NCI-H748 treated with DMSO at 0.1 percent for 48 hours (cell line): ENCODE measurements at places on chromosomes 7 and 10.

GRCh38 chr10:12564173-12564572 lies 214.8 kb downstream of the CAMK1D start:
- no peak for DNase-seq

DNA sequence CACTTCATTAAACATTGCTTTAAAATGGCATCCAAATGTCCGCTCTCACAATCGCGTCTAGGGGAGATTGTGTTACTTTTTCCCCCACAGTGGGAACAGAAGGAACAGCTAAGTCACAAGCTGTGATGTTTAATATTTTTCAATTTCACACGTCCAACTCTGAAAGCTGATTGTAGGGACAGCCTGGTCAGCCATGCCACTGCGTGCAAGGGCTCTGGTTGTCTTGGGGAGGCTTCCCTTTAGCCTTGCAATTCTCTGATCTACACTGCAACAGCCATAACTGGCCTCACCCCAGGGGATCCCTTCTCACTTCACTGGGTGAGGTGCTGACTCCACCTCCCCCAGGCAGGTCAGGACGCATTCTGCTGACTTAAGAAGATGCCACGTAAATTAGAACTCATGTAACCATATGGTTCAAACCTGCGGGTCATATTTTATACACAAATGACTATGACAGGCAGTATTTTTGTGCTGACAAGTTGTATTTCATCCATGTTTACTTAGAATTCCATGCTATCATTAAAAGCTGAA lies 425.2 kb upstream of the NFE2L3 start:
- DNase-seq: no peak

DNA sequence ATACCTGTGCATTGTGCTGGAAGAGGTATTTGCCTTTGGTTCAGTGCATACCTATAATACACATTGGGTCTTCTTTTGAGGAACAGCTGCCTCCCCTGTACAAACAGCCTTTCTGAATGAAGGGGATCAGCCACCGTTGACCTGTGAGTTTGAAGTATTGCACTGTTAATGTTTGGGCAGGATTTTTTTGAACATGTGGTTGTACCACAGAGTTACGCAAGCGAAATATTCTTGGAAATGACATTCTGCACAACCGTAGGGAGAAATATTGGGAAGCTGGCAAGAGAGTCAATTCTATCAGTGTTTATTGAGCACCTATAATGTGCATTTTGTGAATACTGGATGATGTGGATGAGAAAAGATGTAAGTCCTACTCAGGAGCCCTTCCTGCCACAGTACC lies 270.6 kb downstream of the AUTS2 start:
- no peak for DNase-seq

DNA sequence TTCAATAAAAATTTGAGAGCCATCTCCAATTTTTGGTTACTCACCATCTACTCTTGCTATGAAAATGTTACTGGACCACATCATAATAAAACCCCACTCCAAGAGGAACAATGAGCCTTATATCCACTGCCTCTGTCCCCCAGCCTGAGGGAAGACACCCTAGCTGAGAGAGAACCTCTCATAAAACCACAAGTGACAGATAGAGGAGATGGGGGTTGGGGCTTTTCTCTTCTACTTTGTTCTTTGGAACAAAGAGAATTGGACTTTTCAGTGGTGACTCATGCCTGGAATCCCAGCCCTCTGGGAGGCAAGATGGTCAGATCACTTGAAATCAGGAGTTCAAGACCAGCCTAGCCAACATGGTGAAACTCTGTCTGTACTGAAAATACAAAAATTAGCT lies 27.6 kb upstream of the TAS2R16 start:
- no peak for DNase-seq

DNA sequence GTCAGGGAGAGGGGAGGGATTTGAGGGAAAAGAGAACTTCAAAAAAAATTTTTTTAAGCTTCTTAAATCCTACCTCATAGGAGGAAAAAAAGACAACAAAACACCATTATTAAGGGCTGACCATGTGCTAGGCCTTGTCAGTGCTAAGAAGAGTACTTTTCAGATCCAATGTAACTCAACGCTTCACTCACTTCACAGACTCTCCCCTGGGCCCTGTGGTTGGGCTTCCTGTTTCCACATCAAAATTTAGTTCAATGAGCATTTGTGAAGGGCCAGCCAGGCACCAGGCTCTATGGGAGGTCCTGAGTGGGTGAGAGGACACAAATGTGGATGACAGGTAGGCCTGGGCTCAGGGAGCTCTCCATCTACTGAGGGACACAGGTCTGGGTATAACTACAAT lies 249.8 kb downstream of the PTEN start:
- no peak for DNase-seq

- peak; percentile 54 for DNase-seq
Observed at GRCh38 chr7:24478137-24478655, 95.1 kb upstream of the PALS2 start.

GRCh38 chr10:44459671-44460070 lies 74.8 kb upstream of the CXCL12 start:
- no peak for DNase-seq

DNA sequence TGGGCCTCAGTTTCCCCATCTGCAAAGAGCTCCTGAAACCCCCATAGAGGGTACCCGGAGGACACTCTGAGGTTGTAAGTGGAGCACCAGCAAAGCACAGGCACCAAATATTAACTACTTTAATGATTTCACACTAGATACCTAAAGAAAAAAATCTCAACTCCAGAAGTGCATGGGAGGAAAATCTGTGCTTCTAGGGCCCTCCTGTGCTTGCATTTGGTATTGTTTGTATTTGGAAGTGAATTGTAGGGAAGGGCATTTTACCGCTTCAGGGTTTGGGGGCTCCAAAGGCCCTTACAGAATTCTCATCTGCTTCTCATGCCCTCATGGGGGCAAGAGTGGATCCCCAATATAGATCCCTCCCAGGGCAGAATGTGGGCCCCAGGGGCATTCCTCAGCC lies 22.4 kb upstream of the DRGX start:
- DNase-seq: no peak

DNA sequence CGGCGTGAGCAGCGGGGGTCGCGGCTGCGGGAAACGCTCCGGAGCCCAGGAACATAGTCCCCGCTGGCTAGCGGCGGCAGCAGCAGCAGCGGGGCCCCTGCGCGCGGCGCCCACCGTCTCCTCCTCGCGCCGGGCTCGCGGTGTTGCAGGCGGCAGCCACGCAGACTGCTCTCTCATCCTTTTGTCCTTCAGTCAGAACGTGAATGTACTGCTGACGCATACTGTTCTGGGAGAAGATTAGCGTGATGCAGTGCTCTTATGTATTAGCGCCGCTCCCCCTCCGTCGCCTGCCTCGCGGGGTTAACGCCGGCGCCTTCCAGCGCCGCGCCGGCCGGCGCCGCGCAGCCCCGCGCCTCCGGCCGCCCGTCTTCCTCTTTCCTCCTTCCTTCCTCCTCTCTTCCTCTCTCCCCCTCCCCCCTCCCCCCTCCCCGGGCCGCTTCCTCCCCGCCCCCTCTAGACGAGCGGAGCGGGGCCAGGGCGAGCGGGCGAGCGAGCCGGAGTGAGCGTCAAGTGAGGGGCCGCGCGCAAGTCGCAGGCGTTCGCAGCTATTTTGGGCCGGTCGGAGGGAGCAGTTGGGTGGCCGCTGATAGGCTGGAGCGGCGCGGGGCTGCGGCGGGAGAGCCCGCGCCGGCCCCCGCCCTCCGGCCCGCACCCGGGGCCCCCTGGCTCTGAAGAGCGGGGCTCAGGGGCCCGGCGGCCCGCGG lies 816 bp upstream of the LRRC4 start:
- DNase-seq: peak; percentile 43

- no peak for DNase-seq
Observed at GRCh38 chr10:119862524-119862923, 10.1 kb downstream of the MCMBP start.

GRCh38 chr7:99094401-99094800 lies 49.5 kb downstream of the SMURF1 start:
- no peak for DNase-seq

DNA sequence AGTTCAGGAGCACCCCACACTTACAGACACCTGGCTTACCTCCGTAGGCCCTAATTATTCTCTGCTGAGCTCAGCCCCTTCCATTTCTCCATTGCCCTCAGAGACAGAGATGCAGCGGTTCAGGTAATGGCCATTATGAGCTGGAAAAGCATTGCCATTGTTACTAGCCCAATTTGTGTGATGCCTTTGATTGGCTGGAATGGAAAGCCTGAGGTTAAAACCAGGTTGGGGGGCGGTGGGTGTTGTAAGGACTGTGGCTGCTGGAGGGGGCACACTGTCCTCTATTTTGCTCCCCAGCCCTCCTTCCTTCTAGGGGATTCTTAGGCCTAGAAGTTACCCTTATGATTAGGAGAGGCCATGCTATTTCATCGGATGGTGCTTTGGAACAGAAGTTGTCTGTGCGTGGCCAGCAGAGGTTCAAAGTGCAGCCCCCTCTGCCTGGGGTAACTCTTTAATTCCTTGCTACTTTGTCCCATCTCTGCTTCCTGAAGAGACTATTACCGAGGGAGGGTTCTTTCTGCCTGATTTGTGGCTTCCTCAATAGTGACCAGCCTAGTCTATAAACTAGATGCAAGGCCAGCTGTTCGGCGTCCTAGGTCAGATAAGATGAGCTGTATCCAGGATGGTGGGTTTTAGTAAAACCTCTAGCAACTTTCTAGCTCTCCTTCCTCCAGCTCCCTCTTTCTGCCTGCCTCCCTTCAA lies 14.2 kb upstream of the ACSL5 start:
- DNase-seq: no peak

- DNase-seq: no peak
Observed at GRCh38 chr10:121595806-121596688, 2.2 kb downstream of the FGFR2 start.

DNA sequence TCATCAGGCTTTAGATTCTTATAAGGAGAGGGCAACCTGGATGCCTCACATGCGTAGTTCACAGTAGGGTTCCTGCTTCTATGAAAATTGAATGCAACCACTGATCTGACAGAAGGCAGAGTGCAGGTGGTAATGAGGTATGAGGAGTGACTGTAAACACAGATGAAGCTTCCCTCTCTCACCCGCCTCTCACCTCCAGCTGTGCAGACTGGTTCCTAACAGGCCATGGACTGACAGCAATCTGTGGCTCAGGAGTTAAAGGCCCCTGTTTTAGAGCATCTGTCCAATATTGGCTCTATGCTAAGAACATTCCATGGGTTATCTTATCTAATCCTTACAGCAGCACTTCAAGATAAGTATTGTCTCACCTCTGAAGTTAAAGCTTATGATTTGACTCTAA lies 213.5 kb upstream of the NRP1 start:
- DNase-seq: peak; percentile 36

- no peak for DNase-seq
Observed at GRCh38 chr7:107938456-107939250, 47.7 kb downstream of the DLD start.

- DNase-seq: no peak
Observed at GRCh38 chr10:120727001-120727400, 124.2 kb upstream of the WDR11 start.

DNA sequence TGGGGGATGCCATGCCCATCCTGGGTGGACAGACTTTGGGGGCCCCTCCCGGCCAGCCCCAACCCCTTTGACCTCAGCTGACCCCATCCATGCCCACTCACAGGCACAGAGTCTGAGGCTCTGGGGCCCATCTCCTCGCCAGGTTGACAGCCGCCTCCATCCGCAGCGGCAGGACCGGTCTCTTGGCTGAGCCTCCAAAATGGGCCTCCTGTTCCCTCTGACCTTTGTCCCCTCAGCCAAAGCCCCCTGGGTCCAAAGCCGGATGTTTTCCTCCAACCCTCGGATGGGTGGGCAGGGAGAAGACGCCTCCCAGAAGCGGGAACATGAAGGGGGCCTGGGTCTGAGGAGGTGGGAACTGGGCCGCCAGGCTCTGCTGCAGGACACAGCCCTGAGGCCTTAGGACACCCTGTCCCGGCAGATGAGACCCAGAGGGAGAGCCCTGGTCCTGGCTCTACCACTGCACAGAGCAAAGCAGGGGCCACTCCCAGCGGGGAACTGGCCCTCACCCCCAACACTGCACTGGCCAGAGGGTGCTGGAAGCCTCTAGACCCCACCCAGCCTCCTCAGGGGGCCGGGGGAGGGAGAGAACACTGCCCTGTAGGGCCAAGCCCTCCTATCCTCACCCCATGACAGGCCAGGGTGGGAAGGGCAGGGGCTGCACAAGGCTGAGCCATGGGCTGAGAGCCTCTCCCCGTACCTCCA lies 12.6 kb downstream of the PDGFA start:
- DNase-seq: no peak

DNA sequence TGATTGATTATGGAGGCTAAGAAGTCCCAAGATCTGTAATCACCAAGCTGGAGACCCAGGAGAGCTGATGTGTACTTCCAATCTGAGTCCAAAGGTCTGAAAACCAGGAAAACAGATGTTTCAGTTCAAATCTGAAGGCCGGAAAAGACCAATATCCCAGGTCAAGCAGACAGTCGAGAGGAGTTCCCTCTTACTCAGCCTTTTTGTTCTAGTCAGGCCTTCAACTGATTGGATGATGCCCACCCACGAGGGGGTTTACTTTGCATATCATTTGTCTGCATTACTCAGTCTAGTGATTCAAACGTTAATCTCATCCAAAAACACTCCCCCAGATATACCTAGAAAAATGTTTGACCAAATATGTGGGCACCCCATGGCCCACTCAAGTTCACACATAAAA lies 7.4 kb upstream of the ARID5B start:
- DNase-seq: no peak

DNA sequence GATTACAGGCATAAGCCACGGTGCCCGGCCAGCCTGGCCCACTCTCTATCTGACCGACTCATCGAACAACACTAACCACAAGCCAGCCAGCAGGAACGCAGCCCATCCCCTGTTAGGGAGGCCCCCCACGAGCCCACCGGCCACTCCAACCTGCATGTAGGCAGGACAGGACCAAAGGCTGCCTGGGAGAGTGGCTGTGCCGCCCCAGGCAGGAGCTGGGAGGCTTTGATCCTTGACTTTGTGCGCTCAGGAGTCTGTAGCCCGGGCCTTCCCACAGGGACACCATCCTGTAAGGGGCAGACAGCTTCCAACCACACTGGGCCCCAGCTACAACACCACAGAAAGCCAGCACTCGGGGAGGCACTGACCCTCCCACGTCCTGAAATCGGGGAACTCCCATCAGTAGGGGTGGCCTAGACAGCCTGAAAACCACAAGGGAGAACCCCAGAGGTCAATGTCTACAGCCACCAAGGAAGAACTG lies 29.4 kb downstream of the GRID1 start:
- no peak for DNase-seq

- DNase-seq: no peak
Observed at GRCh38 chr7:151229249-151229648, 2.2 kb upstream of the ABCF2 start.

GRCh38 chr7:136687693-136688322 lies 180.6 kb upstream of the CHRM2 start:
- peak; percentile 3 for DNase-seq

DNA sequence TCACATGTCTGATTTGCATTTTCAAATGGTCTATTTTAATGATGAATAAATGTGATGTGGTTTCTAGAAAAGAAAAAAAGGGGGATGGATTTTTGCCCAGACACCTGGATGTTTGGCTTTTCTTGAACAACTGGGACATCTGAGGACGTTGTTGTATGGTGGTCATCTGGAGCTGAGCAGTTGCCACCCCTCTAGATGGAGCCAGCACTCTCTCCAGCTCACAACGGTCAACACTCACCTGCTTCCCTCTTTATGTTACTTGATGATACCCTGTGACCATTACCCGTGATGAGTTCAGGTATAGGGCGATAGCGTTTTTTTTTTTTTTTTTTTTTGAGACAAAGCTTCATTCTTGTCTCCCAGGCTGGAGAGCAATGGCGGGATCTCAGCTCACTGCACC lies 30.1 kb upstream of the PAXIP1 start:
- DNase-seq: no peak

- no peak for DNase-seq
Observed at GRCh38 chr7:110786328-110786965, 304.5 kb upstream of the LRRN3 start.
